Mucosa of descending colon (tissue), 3 donors: ENCODE measurements at places on chromosomes 12 and 14. TPM values are rescaled to one million over a fixed set of nuclear protein-coding genes. Genes with fewer than 3 reads are reported as not detected.

The CLEC9A gene
- 0.47 TPM for total RNA-seq

- no peak for DNase-seq
Observed at GRCh38 chr14:101689039-101689501, 72.4 kb upstream of the PPP2R5C start.

DNA sequence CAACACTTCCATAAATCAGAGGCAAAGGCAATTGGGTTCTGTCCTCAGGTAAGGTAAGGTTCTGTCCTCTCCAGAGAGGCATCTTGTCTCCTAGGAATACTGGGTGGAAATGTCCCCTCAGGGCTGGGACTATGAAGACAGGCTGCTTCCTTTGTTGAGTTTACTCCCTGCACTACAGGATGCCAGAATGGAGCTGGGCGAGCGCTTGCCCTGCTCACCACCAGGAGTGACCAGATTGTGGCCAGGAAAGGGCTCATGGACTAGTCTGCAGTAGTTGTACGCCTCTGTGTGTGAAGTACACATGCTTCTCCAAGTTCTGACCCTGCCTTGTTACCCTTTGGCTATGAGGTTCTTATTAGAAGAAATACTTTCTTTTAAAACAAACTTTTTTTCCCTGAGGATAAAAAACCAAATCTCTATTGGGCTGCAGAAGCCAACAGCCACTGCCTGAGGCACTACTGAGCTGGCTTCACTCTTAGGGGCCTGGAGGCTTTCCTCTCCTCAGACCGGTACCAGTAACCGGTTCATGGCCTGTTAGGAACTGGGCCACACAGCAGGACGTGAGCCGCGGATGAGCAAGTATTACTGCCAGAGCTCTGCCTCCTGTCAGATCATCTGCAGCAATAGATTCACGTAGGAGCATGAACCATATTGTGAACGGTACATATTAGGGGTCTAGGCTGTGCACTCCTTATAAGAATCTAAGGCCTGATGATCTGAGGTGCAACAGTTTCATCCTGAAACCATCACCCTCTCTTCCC lies 83.2 kb downstream of the DHRS2 start:
- DNase-seq: no peak

The DNAI7 gene
- not detected for total RNA-seq

The SERPINA1 gene
- total RNA-seq: 225 TPM

GRCh38 chr12:11652351-11653040 lies 3.0 kb downstream of the ETV6 start:
- DNase-seq: peak; percentile 65

- DNase-seq: no peak
Observed at GRCh38 chr12:80576641-80577418, 130.6 kb upstream of the MYF6 start.

The KRT83 gene
- not detected for total RNA-seq

GRCh38 chr14:95497561-95498011 lies 18.9 kb downstream of the SYNE3 start:
- no peak for DNase-seq

The GALC gene
- 29.8 TPM for total RNA-seq

- DNase-seq: no peak
Observed at GRCh38 chr12:58117201-58117600, 175.8 kb downstream of the ATP23 start.

DNA sequence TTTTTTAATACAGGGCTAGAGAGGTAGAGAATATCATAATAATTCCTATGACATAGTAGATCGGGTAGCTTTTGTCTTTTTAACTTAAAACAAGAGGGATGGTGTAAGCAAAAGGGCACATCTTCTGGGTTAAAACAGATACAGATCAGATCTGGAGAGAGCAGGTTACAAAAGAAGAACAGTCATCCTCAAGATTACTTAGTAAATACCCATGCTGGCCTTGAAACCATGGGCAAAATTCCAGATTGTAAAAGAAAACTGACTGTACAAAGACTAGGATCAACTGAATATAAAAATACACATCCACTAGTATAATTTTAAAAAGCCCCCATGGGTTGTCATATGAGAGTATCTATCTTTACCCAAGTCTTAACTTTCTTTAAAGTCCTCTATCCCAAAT lies 76.7 kb downstream of the MED13L start:
- no peak for DNase-seq

GRCh38 chr14:36256126-36256801 lies 64.2 kb downstream of the MBIP start:
- peak; percentile 21 for DNase-seq

DNA sequence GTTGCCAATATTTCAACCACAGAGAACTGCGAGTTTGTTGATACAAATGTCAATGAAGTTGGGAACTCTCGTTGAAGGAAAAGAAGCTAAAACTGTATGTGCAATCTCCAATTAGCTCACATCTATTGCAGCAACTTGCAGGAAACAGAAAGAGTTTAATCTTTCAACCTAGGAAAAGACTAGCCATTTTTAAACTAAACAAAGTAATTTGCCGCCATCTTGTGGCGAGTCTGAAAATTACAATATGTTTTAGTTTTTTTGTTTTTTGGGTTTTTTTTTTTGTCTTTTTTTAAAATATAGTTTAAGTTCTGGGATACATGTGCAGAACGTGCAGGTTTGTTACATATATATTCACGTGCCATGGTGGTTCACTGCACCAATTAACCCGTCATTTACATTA lies 131.2 kb upstream of the FOXG1 start:
- no peak for DNase-seq

The PTCSC3 gene
- total RNA-seq: not detected

The PTHLH gene
- not detected for total RNA-seq

DNA sequence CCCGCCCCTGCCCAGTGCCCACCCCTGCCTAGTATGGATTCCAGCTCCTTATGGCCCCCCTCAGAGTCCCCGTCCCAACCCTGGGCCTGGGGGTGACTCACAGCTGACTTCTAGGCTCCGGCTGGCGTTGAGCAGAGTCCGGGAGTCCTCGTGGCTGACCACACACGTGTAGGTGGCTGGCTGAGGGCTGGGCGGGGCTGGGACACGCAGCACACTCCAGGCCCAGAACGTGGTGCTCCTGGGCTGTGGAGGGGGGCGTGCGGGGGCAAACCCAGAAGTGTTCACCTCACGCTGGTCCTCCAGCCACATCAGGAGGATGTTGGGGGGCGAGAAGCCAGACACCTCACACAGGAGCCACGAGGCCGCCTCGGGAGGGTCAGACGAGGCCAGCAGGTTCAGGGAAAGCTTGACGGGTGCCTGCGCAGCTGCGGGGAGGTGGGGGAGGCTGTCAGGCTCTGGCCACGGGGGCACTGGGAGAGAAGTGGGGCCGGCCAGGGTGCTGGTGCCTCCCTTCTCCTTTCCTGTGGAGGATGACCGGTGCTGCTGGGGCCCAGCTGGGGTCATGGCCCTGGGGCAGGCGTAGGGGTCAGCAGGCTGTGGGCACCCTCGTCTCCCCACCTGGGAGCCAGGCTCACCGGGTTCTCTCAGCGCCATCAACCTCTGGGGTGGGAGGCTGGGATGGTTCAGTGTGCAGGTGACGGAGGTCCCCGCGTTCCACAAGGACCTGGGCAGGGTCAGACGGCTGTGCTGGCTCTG lies 314.1 kb downstream of the TMEM121 start:
- peak; percentile 47 for DNase-seq

DNA sequence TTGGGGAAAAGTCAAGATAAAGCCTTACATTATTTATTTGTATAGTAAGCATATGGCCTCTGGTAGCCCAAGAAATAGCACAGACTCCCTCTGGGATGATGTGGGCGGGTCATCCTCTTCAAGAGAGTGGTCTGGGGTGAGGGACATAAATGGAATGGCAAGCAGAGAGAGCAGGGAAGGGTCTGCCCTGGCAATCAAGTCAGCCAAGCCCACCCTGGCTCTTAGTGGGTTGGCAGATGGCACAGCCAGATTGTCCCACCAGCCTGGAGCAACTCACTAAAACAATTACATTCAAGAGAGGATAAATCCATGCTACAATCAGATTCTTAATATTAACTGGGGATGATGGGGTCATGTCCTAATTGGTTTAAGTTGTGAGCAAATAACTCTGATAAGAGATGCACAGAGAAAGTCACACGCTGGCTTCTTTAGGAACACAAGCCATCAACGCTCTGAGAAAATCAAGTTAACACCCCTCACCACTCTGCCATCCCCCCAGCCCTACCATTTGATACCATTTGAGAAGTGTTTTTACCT lies 2.8 kb upstream of the PELI2 start:
- DNase-seq: no peak

DNA sequence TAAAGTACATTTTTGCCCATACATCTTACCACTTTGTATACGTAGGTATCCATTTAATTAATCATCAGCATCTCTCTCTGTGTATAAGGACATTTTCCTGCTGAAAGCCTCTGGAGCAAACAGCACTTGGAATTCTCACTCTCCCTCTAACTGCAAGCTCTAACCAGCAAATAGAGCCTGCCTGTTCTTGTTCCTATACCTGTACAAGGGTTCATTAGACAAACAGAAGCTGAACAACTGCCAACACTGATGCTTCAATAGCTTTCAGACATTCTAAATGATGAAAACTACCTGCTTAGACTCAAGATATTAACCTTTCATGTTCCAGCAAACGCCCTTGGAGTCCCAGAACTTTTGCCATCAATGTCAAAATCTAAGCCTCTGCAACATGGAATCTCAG lies 98.0 kb downstream of the KCNH5 start:
- DNase-seq: no peak

DNA sequence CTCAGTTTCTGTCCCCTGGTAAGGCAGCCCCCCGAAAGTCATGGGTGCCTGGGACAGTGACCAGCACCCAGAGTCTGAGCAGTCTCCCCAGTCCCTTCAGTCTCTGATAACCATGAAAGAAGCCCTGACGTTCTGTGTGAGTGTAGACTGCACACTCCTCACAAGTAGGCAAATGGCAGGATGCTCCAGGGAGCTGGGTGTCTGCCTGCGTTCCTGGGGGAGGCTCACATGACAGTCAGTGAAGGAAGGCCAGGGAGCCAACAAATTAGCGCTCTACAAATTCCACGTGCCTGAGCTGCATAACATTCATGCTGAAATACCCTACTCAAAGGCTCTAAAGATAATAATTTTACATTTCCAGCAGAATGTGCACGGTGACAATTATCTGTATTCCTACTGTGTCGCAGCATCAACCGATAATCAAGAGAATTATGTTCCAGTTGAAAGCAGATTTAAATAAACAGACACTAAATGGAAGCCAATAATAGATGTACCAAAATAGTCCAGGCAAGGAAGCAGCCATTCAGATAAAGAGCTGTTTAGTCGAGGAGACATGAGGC lies 56.3 kb downstream of the ASCL1 start:
- DNase-seq: no peak

The ZDHHC22 gene
- 1.7 TPM for total RNA-seq

The ASPG gene
- 15.0 TPM for total RNA-seq

The PPM1H gene
- 4.9 TPM for total RNA-seq

- no peak for DNase-seq
Observed at GRCh38 chr14:28782301-28782700, 15.7 kb downstream of the FOXG1 start.

The SLC38A2 gene
- 82.9 TPM for total RNA-seq

DNA sequence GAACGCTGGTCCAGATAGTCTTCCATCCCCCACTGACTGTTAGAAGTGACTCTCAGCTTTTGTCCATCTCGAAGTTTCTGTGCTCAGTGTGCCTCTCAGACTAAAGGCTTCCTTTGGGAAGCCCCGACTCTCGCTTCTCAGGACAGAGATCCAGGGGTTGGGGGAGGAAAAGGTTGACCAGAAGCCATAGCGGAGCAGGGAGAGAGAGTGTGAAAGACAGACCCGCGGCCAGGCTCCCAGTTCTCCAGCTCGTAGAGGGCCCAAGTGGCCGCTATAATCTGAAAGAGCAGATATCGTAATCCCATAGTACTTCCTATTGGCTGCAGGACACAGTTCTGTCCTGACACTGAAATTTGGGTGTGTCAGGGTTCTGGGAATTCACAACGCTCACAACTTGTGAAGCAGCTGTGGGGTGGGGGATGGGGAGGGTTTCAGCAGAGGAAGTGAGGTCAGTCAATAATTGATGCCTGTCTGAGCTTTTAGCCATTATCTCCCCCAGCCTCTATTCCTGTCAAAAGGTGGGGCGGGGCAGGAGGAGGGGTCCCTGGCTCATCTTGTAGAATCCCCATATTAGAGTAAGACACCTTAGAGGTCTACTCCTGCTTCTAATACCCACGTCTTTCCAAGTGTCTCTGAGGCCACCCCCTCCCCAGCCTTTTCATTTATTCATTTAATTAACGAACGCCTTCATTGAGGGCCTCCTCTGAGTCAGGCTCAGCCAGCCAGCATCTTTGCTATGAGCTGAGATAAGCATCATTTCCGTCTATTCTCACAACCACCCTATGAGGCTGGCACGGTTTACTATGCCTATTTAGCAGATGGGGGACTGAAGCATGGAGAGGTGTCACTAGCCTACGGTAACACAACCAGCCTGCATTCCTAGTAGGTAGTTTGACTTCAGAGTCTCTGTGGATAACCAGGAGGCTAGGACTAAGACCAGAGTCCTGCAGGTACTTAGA lies 1.6 kb upstream of the ACVRL1 start:
- peak; percentile 81 for DNase-seq

DNA sequence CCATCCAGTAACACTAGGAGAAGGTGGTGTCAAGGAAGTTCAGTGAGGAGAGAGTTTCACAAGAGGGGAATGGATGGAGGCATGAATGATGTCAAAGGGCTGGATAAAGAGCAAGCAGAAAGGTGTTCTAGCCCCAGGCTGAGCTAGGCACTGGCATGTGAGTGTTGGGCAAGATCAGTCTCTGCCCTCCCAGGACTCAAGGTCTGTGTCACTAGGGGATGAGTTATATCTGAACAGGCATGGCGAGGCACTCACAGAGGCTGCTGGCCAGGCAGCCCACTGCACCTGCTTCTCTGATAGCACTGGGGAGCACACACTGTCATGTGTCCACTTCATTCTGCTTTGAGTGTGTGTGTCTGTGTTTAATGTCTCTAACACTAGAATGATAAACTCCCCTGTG lies 903.8 kb downstream of the BCL11B start:
- DNase-seq: no peak

DNA sequence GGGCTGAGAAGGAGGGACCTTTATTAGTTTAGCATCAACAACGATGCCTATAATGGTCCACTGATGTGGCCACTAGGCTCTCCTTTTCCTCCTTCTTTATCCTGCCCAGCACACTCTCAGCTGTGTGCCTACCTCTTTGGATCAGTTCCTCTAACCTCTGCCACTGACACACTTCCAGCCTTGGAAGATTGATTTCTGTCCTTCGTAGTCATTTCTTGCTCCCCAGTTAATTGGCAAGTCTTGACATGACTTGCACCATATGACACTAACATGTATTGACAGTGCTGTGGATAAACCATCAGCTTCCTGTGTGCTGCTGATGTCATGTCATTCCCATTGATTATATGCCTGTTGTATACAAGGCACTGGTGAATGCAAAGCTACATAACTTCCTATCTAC lies 90.2 kb upstream of the PLEKHG7 start:
- DNase-seq: no peak

- DNase-seq: no peak
Observed at GRCh38 chr12:96234591-96235483, 40.7 kb downstream of the ELK3 start.

DNA sequence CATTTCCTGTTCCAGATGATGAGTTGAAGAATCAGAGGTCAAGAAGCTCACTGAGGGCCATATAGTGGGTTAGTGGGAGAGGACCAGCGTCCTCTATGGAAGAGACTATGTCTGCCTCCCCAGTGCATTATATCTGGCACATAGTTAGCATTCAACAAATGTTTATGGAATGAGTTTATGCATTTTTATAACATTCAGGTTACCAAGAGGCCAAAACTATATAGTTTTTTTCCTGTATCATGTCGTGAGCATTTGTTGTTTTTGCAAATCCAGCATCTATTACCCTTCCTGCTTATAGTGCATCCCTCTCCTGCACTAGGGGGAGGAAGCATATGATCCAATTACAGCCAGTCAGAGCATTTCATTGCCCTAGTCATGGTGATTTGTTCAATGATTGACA lies 60.6 kb downstream of the SUDS3 start:
- DNase-seq: no peak

GRCh38 chr12:11941606-11942337 lies 129.0 kb upstream of the BCL2L14 start:
- DNase-seq: no peak

The GALNT8 gene
- total RNA-seq: 7.9 TPM
